NCI-H1105 treated with DMSO at 0.1 percent for 48 hours (cell line): ENCODE measurements at places on chromosomes 5 and 9.

DNA sequence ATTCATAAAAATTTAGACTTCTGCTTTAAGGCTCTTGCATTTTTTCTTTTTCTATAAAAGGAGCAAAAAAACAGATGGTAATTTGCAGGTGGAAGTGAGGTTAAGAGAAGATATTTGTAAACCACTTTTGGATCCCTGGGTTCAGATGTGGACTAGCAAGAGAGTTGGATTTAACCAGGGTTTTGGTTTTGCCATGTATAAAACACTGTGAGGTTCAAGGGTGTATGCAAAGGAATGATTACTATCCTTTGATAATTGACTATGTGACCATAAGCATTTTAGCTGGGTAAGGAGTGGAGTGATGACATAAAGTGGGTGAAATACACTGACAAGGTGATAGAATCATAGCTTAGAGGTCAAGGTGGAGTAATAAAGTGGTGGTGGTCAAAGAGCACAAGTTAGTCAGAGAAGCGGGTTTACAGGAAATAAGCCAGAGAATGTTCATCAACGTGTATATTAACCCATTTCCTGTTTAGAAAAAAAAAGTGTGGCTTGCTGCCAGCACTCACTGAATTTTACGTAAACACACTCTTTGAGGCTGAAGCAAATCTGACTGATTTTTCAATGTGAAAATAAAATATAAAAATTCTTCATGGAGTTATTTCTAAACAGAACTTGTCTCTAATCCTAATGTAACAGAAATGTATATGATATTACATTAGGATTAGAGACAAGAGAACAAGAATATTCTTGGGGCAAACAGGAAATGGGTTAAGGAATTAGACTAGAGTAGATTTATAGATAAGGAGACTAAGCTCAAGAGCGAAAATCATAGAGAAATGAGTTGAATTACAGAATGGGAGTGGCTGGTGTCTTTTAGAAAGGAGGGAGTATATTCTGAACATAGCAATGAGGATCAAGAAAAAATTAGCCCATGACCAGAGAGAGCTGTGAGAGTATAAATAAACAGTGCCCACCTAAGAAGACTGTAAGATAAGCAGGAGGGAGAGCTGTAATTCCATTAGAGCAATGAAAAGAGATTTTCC, 74.5 kb downstream of the CDKN2A start:
- DNase-seq, result peak; percentile 3

DNA sequence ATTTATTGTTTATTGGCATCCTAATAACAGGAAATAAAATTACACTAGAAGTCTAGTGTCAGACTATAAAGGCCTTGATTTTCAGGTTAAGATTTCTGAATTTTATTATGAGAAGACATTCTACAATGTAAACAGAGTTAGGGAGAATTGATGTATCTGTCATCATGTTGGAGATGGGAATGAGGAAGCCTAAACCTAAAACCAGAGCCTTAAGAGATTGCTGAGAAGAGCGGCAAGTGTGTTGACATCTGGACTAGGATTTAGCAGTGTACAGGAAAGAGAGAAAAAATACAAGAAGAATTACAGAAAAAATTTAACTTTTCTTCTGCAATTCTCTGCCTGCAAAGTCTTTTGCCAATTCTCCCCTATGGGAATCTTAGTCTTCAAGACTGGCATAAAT, 525.5 kb downstream of the NR2F1-AS1 start:
- no peak for DNase-seq

DNA sequence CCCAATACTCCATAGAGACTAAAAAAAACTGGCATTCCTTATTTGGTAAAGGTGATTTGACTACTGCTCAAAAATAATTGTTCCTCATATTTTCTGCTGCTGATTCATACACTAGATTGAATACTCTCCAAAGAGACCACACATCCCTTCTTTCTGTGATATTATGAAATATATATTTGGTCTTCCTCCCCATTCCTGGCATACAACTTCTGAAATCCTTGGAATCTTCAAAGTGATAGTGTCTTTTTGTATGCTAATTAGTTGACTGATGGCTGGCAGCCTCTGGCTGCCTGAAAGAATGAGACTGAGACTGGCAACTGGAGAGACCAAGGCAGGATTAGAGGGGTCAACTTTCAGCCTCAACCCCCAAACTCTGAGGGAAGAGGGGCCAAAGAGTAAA, 348.0 kb upstream of the RFX3 start:
- DNase-seq, result no peak

DNA sequence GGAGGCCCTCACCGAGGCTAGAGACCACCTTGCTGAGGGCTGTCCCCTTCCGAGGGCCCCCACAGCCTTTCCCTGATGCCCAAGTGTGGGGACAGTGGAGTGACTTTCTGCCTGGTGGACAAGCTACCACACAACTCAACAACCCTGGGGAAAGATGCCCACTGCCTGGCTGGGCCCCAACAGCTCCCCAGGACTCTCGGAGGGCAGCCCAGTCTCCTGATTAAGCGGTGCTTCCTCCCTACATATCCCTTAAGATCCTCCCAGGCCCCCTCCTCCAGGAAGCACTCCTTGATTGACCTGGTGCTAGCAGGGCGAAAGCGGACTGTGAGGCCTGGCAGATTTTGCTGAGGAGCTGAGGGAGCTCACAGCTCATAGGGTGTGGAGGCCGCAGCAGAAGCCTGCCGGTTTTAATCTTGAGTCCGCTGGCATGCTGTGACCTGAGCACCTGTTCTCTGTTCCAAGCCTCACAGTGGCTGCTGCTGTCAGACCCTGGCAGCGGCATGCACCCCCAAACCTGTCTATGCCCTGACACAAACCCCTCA, 2.2 kb downstream of the NSMF start:
- DNase-seq, result no peak

DNA sequence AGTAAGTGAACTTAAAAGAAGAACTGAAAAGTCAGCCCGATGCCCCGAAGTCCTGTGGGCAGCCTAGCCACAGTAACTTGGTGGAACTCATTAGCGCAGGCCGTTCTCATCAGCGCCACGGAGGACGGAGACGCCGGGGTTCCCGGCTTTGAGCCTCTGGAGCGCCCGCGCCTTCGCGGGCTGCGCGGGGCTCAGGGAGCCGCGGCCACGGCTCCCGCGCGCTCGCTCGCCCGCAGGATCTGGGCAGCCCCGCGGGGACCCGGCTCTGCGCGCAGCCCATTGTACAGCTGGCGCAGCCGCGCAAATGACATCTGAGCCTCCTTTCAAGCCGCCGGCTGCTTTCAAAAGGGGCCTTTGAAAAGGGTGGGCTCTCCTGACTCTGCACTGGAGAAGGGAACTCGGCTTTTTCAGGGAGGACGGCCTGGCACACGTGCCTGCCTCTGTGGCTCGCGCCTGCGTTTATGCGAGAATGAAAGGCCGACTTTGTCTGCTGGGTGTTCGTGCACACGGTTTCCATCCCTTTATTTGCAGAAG, 40.7 kb downstream of the TLR4 start:
- DNase-seq, result peak; percentile 10

DNA sequence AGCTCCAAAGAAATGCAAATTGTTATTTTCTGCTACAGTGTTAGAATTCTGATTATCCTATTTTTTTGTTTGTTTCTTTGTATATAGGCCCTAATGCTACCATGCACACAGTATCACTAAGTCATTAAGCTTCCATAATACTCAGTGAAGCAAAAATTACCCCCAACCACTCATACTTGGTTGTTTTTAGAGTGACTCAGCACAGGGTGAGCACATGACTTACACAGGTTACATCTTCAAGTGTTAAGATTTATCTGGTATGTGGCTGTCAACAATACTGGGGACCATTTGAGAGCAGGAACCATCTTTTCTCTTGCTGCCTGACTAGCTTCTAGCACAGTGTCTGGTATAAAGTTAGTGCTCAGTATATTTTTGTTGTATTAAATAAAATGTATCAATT, 255.8 kb upstream of the SLC24A2 start:
- DNase-seq, result no peak

DNA sequence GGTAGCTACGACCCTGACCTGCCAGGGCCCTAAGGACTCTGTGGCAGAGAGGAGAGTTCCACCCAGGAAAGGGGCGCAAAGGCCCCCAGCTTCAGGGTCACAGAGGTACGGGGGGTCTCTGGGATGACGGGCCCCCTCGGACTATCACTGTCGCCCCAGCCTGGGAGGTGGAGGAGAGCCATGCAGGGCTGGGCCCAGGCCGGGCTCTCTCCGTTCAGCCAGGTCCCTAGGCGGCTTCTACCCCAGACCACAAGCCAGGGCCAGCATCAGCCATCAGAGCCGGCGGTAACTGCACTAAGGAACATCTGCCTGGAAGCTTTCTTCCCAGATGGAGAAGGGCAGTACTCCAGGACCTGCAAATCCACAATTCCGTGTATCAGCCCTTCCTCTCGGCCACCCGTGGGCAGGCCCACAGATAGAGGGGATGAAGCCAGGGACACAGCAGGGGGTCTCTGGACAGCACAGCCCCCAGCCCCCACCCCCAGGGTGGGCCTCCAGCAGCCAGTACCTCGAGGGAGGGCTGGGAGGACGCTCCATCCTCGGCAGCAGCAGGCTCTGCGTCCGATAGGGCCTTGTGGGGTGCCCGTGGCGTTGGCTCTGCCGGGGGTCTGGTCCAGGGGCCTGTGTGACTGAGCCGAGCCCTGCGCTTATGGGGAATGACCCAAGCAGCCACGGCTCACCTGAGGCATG, 38.4 kb downstream of the NACC2 start:
- no peak for DNase-seq

DNA sequence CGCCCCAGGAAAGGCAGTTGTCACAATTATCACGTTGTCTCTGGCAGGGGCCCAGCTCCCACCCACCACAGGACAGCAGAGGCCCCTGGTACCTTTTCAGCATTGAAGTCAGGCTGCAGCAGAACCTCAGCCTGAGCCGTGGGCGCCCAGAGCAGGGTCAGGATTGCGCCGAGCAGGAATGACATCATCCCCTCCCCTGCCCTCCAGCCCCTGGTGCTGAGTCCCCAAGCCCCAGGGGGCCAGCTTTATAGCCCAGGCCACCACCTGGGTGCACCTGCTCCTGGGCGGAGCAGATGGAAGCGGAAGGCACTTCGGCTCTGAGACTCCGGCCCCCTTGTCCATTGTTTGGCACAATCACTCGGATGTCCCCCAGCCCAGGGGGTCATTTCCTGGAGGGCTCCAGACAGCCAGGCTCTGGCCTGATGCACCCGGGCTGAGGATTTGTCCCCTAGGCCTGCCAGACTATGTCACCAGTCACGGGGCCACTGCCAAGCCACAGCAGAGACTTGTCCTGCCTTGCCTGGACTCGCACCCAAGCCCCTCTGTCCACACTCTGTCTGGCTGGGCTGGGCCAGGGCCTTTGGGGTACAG, at the start of gene LCN15:
TSS of gene LCN15 (minus strand) at position 218 of the 591 bp plus-strand sequence. CDS start at position 188, 30 bp downstream.
- DNase-seq, result no peak
